ENCODE measurements at places on chromosomes 3 and 15.

GRCh38 chr3:65356331-65357248 lies 668.8 kb upstream of the ADAMTS9 start:
- DNase-seq = no peak

GRCh38 chr3:124207077-124207476 lies 215.2 kb upstream of the ROPN1 start:
- no peak for DNase-seq

GRCh38 chr15:42104095-42104891 lies 9.9 kb upstream of the PLA2G4D start:
- DNase-seq = no peak

DNA sequence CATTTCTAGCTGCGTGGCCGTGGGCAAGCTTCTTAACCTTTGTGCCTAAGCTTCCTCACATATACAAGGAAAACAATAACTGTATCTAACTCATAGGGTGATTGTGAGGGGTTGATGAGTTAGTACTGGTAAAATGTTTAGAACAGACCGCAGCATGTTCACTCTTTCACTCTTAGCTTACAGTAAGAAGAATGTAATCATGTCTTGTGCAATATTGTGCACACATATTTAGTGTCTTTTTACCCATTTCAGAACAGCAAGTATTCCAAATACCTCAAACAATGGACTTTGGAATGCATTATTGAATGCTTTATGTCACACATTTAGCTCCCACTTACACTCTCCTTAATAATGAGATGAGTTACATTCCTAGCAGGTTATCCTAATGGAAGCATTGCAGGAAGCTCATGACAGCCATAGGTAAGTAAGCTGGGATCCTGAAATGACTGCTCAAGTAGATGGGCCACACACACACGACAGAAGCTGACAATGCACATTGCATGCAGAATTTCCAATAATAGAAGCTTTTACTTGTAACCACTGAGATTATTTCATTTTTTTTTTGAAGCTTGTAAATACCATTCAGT lies 468.9 kb upstream of the WNT5A start:
- DNase-seq = no peak

GRCh38 chr15:40085266-40085665 lies 23.4 kb downstream of the BMF start:
- DNase-seq = no peak

GRCh38 chr3:134879990-134880389 lies 84.9 kb downstream of the EPHB1 start:
- no peak for DNase-seq

DNA sequence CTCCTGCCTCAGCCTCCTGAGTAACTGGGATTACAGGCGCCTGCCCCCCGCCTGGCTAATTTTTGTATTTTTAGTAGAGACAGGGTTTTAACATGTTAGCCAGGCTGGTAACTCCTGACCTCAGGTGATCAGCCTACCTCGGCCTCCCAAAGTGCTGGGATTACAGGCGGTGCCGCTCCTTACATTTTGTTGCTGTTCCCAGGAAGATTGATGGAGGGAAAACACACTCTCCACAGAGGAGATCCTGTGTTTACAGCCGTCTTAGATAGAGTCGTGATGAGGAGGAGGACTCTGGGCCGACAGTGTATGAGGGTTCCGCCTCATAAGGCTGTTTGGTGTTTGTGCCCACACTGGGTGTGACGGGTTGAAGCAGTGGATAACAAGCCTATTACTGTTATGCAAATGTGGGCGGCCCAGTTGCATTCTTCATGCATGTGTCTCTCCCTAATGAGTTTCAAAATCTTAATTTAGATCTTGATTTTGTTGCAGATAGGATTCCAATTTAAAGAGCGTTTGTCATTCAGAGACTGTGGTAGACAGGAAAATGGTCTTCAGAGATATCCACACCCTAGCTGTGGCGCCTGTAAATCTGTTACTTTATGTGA lies 60.0 kb downstream of the APBA2 start:
- no peak for DNase-seq

DNA sequence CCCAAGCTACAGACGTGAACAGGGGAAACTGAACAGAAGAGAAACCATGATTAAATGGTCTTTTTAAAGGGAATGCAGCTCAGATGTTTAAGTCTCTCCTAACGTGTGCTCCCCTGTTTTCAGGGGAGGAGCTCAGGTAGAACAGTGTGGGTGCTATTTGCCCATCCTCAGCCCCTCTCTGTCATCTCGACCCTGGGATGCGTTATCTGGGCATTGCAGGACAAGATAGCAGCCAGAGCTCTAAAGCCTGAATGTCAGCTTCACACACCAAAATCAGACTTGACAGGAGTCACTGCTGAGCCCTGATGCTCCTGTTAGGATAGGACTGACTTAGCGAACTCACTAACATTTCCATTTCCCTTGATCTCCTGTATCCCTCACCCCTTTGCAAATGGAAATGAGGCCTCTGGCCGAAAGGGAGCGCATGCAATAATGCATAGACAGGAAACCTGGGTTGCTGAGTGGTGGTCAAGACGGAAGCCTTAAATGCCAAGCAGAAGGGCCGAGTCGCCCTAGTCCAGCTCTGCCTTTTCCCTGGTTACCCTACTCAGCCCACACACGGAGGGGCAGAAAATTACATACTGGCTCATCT lies 234.9 kb upstream of the TPM1 start:
- no peak for DNase-seq

- DNase-seq = no peak
Observed at GRCh38 chr15:68578980-68579935, at the start of gene CORO2B. Gene CORO2B (plus strand): TSS chr15:68578993. CDS start chr15:68579263, 270 bp downstream.

DNA sequence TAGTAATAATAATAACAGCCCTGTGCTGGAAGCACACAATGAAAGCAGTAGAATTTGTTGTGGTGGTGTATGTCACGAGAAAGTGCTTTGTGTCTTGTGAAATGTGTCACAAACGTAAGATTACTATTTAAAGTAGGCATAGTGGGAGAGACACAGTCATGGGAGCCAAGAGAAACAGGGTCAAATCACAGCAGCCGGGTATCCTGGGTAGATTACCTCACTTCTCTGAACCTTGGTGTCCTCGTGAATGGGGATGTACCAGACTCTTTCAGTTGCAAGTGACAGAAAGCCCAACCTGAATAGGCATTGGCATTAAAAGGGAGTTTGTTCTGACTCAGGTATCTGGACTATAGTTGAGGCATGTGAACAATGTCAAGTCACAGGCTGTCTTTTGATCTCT lies 29.1 kb upstream of the SRGAP3 start:
- DNase-seq = no peak

- DNase-seq = no peak
Observed at GRCh38 chr3:150165396-150166094, 194.8 kb upstream of the PFN2 start.

DNA sequence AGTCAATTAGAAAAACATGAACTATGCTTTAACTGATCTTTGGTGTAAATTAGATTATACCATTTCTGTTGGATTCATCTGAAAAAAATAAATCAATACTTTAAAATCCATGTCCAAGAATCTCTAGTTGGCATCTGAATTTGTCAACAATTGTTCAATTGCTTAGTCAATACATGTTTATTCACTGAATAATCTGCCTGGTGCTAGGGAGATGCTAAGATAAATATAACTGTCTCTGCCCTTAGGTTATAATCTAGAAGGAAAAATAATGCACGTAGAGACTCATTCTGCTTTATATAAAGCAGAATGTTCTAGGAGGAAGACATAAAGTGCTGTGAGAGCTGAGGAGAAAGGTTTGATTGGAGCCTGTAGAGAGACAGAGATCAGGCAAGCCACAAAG lies 537.2 kb upstream of the IL12A start:
- DNase-seq = no peak
